ENCODE measurements at places on chromosomes 5 and 9. TPM values are rescaled to one million over a fixed set of nuclear protein-coding genes. Genes with fewer than 3 reads are reported as not detected.

The KIF4B gene
- total RNA-seq = not detected

The CDX1 gene
- 0.36 TPM for total RNA-seq

The CATSPER3 gene
- total RNA-seq = 0.36 TPM

The PCDHB4 gene
- total RNA-seq = 1.2 TPM

The ANGPTL2 gene
- 72.5 TPM for total RNA-seq

The IRX2 gene
- 5.3 TPM for total RNA-seq

The PCDHAC2 gene
- 0.36 TPM for total RNA-seq

The NRG2 gene
- 0.72 TPM for total RNA-seq

The TMEM252 gene
- not detected for total RNA-seq

The ADAMTS19 gene
- not detected for total RNA-seq

The ZFP37 gene
- 3.3 TPM for total RNA-seq

The MRPS2 gene
- 13.0 TPM for total RNA-seq

The SMIM32 gene
- total RNA-seq = not detected
